ENCODE measurements at places on chromosomes 2 and 18.

GRCh38 chr18:3199942-3200645 lies 19.7 kb downstream of the MYOM1 start:
- no peak for DNase-seq

- DNase-seq = no peak
Observed at GRCh38 chr2:172753610-172754009, 18.0 kb downstream of the RAPGEF4 start.

DNA sequence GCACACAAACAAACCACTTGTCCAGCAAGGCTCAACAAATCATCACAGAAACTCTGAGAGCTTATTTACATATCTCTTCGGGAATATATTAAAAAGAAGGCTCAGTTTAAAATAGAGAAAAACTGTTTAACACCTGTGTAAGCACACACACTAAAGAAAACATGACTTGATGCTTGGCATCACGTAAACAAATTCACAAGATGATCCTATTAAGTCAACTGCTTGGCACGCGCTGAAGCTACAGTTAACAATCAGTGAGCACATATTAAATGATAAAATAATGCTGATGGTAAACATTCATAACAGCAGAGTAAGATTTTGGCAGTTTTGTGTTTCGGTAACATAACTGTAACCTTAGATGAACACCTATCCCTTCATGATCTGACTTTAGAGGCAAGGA lies 4.3 kb upstream of the HES6 start:
- DNase-seq = no peak

DNA sequence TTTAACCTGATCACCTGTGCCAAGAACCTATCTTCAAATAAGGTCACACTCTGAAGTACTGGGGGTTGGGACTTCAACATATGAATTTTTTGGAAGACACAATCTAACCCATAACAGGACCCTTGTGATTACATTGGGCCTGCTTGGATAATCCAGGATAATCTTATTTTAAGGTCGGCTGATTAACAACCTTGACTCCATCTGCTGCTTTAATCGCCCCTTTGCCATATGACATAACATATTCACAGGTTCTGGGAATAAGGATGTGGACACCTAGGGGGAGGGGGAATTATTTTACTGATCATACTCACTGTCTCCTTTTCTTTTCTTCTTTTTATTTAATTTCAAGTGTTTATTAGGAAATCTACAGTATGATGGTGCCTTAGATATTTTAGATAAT lies 34.8 kb downstream of the CDH20 start:
- no peak for DNase-seq

GRCh38 chr2:29196792-29197788 lies 81.9 kb downstream of the CLIP4 start:
- peak; percentile 28 for DNase-seq

DNA sequence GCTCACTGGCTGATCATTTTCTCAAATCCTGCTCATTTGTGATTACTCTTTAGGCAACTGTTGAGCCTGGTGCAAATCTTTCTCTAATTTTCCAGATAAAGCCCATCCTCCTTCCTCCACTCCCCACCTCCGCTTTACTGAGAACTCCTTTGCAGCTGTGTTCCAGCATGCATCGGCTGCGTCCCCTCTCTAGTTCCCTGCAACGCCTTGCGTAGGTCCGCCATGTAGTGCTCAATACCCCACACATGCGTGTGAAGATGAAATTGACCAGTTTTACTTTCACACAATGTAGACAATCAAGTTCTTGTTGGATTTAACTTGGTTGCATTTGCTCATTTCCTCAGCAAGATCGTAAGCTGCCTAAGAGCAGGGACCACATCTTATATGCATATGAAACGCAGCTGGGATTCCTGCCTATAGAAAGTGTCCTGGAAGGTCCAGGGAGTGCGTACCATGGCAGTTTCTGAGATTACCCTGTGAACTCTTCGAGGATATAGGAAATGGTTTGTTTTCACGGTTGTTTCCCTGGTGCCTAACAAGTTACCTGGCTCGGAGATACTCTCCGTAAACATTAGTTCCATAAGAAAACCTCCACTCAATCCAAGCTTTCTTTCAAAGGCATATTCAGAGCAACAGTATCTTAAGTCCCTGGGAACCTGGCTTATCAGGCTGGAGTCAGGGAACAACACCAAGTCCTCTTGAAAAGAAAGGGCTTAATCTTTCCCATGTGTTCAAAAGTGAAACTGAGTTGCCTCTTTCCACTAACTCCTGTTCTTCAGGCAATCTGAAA lies 766.4 kb upstream of the ID2 start:
- DNase-seq = peak; percentile 32

GRCh38 chr2:30488012-30488659 lies 41.1 kb downstream of the LCLAT1 start:
- DNase-seq = no peak

DNA sequence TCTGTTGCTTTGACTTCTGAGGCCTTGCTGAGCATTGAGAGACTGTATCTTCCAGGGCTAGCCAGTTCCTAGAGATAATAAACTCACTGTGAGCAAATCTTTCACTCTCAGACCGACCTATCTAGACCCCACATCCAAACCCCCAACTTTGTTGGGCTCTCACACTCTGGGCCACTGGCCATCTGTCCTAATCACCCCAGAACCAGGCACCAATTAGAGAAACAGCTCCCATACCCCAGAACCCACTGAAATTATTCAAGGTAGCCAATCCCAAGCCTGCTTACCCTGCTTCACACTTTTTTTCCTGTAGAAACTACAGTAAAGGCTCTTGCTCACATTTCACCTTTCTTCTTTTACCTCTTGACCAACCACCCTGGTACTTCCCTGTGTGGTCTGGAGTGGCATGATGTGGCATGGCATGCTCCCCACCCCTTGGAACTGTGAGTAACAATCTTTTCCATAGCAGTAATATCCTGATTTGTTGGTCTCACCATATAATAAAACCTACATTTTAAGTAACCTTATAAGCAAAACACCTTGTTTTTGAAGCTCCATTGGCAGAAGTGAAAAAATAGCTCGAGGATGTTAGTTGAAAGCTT lies 55.2 kb downstream of the ANKRD12 start:
- DNase-seq = no peak

- peak; percentile 63 for DNase-seq
Observed at GRCh38 chr2:29066271-29066860, 8.0 kb downstream of the PCARE start.

GRCh38 chr18:31931886-31932240 lies 11.1 kb downstream of the TRAPPC8 start:
- no peak for DNase-seq

GRCh38 chr18:35692866-35693265 lies 111.3 kb downstream of the GALNT1 start:
- no peak for DNase-seq

- no peak for DNase-seq
Observed at GRCh38 chr2:19086231-19086651, 272.2 kb downstream of the OSR1 start.

DNA sequence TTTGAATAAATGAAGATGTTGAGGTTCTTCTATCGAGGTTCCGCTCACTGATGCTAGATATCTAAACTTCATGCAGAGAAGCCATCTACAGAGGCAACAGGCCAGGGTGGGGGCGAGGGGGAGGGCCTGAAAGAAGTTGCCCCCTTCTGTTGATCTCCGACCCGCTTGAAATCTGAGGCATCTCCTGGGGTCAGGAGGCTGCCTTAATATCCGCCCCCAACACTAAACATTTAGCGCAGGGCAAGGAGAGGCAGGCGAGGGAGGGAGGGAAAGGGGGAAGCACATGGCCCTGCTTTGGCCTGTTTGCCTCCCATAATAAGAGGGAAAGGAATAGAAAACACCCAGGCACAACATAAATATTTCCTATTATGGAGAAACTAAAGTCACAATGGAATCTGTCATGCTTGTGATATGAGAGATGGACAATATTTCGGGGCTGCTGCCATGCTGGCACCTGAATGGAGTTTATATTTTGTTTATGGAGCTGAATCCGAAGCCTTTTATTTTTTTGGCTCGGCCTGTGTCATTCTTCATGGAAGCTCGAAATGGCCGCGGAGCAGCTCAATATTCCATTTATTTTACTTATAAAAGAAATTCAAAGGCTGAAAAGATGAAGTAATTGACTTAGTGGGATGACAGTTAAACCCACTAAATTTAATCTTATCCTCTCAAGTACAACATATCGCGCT lies 221.1 kb downstream of the INSIG2 start:
- DNase-seq = no peak

DNA sequence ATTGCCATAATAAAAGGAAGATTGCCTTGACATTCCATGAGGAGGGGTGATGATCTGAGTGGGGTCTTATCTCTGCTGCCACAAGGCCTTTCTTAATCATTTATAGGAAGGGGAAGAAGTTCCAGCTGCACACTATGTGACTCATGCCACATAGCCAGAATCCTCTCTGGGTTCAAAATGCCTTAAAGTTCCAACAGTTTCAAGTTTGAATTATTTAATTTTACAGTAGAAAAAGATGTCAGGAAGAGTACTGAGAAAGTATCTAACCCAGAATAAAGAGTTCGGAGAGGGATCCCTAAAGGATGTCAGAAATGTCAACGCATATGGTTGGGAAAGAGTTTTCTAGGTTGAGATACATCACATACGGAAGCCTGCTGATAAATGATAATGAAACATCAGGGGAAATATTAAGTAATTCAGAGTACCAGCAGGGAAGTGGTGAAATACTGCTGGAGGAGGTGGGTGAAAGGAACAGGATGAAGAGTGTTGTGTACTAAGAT lies 999.9 kb downstream of the TSN start:
- DNase-seq = no peak

- DNase-seq = no peak
Observed at GRCh38 chr2:204109681-204110080, 173.1 kb downstream of the ICOS start.

DNA sequence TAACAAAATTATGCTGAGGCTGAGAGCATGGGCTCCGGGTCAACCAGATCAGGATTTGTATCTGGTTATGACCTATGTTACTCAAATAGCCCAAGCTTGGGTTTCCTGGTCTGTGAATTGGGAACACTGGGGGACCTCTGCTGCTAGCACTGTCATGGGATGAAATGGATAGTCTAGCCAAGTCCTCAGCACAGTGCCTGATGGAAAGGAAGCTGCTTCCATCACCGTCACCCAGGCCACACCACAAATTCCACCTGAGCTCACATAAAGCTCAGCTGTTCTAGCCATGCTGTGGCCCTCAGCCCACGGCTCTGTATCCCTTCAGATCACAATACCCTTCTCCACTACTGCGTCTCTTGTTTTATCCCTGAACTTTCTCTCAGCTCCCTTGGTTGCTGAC lies 179.6 kb upstream of the SP5 start:
- no peak for DNase-seq

DNA sequence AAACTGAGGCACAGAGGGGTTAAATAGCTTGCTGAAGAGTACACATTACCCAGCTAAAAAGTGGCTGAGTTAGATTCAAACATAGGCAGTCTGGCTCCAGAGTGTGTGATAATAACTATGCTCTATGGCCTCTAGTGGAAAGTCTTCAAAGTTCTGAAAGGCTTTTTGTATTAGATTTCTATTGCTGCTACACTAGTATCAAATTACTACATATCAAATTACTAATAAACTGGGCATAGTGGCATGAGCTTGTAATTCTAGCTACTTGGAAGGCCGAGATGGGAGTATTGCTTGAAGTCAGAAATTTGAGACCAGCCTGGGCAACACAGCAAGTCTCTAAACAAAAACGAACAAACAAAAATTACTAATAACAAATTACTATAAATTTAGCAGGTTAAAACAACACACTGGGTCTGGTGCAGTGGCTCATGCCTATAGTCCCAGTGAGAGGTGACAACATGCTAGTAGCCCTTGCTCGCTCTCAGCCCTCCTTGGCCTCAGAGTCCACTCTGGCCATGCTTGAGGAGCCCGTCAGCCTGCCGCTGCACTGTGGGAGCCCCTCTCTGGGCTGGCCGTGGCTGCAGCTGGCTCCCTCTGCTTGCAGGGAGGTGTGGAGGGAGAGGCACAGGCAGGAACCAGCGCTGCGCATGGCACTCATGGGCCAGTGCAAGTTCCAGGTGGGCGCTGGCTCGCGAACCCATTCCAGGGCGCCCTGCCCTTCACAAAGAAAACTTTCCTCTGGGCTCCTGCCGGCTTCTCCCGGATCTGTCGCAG lies 38.2 kb upstream of the TWSG1 start:
- DNase-seq = no peak

DNA sequence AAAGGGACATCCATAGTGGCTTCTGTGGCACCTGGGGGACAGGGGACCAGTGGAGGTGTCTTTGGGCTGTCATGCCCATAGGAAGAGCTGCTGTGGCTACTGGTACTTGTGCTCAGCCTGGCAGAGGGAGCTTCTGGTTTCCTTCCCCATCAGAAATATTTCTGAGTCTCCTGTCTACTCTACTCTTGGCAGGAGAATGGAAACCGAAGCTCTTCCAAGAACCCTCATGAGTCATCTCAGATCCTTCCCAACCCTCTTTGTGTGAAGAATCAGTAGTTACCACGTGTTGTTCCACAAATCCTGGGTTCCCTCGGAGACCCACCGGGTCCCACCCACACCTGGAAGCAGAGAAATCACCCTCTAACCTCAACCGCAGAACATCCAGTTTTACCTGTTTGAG lies 234.9 kb downstream of the FHOD3 start:
- no peak for DNase-seq

DNA sequence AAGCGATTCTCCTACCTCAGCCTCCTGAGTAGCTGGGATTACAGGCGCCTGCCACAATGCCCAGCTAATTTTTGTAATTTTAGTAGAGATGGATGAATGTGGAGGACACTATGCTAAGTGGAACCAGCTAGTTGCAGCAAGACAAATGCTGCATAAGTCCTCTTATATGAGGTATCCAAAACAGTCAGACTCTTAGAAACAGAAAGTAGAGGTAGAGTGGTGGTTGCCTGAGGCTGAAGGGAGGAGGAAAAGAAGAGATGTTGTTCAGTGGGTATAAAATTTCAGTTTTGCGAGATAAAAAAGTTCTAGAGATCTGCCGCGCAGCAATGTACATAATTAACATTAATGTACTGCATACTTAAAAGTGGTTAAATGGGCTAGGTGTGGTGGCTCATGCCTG lies 145.3 kb upstream of the SPRED2 start:
- DNase-seq = no peak

DNA sequence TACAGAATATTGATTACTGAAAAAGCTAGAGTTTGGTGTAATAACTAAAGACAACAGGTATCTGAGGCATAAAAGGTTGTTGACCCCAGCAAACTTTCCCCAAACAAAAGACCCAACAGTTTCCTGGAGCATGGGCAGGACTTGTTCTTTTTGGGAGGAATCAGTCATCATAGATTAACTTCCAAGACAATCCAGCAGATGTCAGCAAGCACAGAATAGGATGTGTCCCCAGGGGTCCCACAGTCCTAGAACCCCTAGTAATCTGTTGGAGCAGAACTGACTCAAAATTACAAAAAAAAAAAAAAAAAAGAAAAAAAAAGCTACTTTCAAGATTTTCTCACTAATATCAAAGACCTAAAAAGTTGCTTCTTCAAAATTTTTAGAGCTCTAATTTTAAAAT lies 564.7 kb upstream of the SLC39A10 start:
- no peak for DNase-seq

GRCh38 chr2:65372619-65373018 lies 59.8 kb downstream of the SPRED2 start:
- DNase-seq = no peak

- no peak for DNase-seq
Observed at GRCh38 chr18:45670281-45670962, 53.6 kb upstream of the SLC14A1 start.

GRCh38 chr2:1651121-1652033 lies 92.9 kb downstream of the PXDN start:
- DNase-seq = no peak

GRCh38 chr18:2218101-2218500 lies 353.2 kb downstream of the METTL4 start:
- no peak for DNase-seq

- DNase-seq = peak; percentile 40
Observed at GRCh38 chr2:1625281-1626001, 118.9 kb downstream of the PXDN start.

Data from fibroblast of the conjunctiva (primary cell).